ENCODE measurements at places on chromosomes 5 and 9.

DNA sequence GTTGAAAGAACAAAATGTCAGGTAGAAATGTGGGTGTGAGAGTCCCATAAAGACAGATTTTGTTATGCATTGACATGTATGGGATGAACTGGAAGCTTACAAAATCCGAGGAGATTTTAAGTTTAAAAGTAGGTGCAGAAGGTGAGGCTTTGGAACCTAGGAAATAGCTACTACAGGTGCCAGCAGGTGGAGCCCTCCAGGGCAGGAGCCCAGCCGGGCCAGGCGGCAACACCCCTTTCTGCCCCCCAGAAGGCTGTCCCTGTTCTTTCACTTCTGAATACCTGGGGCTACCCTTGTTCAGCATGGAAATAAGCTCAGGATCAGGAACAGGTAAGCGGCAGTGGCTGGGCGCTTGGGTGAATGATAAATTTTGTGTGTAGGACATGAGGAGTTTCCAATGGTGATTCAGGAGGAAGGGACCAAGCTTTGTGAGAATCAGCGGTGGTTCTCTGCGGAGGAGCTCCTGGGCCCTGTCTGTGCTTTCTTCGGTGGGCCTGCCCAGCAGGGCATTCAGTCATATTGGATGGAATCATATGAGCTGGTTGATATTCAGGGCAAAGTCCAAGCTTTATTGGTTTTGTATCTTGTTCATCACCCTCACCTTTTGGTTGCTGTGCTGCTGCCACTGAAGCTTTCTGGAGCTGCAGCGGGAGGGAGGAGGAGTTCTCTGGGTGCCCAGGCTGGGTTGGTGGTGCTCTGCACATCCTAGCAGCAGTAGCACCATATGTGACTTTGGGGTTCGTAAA lies 12.3 kb downstream of the PCBD2 start:
- peak; percentile 4 for DNase-seq

DNA sequence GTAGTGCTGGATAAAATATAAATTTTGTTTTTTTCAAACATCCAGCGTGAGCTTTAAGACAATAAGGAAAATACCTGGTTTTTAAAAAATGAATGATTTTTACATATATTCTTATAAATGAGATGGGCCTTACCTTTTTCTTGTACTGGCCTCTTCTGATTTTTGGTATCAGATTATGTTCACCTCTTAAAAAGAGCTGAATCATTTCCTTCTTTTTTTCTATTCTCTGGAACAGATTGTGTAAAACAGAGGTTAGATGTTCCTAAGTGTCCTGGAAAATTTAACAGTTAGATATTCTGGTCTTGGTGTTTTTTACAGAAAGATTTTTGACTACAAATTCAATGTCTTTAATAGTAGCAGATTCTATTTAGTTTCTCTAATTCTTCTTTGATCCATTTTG lies 74.6 kb downstream of the NDUFAF2 start:
- DNase-seq, result no peak

DNA sequence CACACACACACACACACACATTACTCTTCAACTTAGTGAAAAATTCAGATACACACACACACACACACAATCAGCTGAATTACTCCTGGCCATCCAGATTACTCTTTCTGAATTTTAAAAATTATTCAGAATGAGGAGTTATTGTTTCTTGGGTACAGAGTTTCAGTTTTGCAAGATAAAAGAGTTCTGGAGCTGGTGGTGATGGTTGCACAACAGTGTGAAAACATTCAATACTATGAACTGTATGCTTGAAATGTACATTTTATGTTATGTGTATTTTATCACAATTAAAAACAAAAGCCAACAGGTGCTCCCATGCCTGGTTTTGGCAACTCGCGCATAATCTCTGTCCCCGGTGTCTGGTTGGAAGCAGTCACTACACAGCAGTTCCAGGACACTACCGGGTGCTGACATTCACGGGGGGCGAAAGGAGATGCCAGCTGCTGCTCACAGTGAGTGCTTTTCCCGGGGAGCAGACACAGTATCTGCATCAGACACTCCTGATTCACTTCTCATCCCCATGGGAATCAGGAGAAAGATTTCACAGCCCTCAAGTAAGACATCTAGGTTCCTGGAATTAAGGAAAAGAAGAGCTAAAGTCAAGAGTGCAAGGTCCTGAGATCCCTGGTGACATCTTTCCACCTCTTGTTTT lies 55.7 kb downstream of the LHFPL2 start:
- DNase-seq, result no peak

DNA sequence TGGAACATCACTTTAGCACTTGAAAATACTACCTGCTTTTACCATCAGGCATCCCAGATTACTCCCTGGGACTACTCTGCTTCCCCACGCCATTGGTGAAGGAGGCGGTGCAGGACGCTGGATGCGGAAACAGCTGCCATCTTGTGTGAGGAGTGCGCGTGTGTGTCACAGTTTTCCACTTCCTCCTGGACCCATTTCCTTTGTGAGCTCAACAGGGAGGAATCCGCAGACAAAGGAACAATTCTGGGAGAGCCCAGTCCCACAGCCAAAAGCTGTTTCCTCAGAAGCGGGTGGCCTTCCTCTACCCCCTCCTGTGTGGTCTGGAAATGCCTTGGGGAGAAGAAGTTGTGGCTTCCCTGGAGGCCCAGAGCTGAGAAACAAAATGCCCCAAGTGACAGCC lies 16.8 kb downstream of the AFAP1L1 start:
- DNase-seq, result no peak

DNA sequence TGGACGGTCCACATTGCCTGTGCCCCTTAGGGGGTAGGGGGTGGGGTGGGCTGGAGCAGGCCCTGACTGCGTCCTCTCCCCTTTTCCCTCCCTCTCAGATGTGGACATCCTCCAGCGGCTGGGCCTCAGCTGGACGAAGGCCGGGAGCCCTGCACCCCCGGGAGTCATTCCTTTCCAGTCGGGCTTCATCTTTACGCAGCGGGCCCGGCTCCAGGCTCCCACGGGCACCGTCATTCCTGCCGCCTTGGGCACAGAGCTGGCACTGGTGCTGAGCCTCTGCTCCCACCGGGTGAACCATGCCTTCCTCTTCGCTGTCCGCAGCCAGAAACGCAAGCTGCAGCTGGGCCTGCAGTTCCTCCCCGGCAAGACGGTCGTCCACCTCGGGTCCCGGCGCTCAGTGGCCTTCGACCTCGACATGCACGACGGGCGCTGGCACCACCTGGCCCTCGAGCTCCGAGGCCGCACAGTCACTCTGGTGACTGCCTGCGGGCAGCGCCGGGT lies 12.3 kb downstream of the COL27A1 start:
- no peak for DNase-seq

DNA sequence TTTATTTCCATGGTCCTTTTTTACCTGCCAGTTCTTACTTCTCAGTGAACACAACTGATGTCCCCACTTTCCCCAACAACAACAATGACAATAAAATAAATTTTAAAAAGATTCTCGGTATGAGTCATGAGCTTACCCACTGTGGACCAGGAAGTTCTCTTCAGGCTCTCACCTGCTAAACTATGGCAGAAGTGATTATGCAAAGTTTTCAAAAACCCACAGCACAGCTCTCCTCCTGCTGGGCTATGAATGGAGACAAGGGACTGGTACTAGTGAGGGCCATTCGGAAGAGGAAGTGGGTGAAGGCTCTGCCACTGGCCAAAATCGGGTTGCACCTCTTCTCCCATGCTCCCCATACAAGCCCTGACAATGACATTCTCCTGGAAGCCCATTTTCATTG lies 429.4 kb downstream of the PIK3R1 start:
- DNase-seq, result no peak

- no peak for DNase-seq
Measured at GRCh38 chr9:29129763-29130162, 1556.5 kb upstream of the C9orf72 start.

DNA sequence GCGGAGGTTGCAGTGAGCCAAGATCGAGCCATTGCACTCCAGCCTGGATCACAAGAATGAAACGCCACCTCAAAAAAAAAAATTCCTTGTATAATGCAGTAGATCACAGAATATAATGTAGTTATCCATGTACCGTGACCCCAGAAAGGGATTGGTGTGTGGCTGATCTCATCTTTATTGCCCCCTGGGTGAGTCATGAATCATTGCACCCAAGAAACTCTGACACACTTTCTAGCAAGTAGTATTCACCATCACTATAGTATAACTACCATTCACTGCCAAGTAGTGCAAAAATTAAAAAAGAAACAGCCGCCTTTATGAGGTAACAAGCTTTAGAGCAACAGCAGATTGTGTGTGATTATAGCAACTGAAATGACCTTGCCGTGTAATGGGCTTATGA lies 23.7 kb upstream of the ANKH start:
- DNase-seq, result no peak

GRCh38 chr5:10427201-10427600 lies 14.5 kb upstream of the ROPN1L start:
- no peak for DNase-seq

DNA sequence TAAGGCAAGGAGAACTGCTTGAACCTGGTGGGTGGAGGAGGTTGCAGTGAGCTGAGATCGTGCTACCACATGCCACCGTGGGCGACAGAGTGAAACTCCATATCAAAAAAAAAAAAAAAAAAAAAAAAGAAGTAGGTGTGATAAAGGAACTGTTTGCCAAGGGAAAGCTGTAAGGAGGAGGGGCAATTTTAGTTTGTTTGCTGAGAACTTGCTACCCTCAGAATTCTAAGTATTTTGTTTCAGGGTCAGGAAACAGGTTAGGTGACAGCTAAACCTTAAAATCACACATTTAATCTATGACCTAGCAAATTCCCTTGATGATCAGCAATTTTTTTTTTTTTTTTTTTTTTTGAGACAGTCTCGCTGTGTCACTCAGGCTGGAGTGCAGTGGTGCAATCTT lies 7.2 kb upstream of the ARRDC3 start:
- no peak for DNase-seq

DNA sequence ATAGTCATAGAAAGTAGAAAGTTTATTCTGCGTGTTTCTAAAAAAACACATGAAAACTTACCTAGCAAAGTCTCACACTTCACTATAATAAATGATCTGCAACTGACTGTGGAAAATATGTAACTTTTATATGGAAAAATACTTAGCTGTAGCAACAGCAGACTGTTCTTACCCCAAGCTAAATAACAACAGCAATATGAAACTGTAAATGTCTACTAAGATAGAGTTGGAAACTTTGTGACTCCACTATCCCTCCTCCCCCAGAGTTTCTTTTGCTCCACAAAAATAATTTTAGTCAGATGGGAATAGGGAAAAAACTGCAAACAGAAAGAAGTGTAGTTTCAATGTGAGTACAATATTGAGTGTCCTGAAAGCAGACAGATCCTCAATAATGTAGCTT lies 21.0 kb downstream of the MLLT3 start:
- no peak for DNase-seq

Data from urothelium cell line (cell line).